ENCODE measurements at places on chromosomes 16 and 17. TPM values are rescaled to one million over a fixed set of nuclear protein-coding genes. Genes with fewer than 3 reads are reported as not detected.

DNA sequence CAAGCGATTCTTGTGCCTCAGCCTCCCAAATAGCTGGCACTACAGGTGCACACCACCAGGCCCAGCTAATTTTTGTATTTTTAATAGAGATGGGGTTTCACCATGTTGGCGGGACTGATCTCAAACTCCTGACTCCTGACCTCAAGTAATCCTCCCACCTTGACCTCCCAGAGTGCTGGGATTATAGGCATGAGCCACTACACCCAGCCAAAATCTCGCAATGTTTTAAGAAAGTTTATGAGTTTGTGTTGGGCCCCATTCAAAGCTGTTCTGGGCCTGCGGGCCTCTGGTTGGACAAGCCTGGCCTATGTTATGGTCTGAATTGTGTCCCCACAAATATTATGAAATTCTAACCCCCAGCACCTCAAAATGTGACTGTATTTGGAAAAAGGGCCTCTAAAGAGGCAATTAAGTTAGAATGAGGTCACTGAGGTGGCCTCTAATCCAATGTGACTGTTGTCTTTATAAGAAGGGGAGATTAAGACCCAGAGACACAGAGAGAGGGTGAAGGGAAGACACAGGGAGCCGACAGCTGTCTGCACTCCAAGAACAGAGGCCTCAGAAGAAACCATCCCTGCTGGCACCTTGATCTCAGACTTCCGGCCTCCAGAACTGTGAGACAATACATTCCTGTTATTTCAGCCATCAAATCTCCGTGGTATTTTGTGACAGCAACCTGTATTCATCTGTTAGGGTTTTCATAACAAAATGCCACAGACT lies 469.9 kb downstream of the HS3ST4 start:
- no peak for DNase-seq

DNA sequence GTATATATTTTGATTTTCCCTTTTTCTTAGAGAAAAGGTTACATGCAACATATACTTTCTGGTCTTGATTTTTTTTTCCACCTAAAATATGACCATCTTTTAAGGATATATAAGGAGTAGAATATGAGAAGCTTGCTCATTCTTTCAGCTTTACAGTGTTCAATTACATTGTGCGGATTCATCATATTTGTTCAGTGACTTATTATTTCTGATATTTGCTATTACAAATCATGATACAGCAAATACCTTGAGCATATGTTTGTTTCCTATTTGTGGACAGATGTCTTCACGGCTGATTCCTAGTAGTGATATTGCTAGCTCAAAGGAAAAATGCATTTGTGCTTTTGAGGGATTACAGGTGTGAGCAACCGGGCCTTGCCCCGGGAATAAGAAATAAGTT lies 18.1 kb downstream of the KATNIP start:
- DNase-seq, result no peak

- DNase-seq, result no peak
Observed at GRCh38 chr16:85768199-85768598, 17.3 kb upstream of the C16orf74 start.

- no peak for DNase-seq
Observed at GRCh38 chr17:57600074-57600473, 145.0 kb downstream of the CCDC182 start.

DNA sequence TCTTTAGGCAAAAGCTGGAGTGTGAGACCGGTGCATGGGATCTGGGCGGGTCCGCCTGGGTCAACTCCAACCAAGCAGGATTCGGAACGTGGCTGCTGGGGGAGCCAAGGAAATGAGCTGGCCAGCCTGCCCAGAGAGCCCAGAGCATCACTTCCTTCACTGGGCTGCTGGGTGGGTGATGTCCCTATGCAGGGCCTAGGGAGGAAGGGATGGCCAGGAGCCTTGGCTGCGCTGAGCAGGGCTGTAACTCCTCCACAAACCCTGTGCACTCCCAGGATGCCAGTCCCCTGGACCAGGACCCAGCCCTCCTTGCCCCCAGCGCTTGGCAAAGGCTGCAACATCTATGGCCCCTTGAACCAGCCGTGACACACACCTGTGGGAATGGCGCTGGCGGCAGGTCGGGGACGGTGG lies 138.4 kb downstream of the RAB11FIP4 start:
- DNase-seq, result no peak

- DNase-seq, result peak; percentile 30
Observed at GRCh38 chr16:47019568-47019967, 46.1 kb upstream of the DNAJA2 start.

DNA sequence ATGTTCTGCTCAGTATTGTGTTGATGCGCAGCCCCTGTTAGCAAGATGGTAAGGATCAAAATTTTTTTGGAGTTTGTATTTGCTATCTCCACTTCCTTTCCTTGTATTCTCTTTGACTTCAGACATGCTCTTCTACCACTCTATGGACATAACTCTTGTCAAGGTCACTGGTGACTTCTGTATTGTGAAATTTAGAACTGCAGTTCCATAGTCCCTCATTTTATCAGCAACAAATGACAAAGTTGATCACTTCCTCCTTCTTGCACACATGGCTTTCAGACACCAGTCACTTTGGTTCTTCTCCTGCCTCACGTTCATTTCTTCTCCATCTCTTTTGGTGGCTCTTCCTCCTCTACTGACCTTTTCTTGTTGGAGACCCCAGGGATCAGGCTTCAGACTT lies 21.1 kb downstream of the COX11 start:
- DNase-seq, result no peak

DNA sequence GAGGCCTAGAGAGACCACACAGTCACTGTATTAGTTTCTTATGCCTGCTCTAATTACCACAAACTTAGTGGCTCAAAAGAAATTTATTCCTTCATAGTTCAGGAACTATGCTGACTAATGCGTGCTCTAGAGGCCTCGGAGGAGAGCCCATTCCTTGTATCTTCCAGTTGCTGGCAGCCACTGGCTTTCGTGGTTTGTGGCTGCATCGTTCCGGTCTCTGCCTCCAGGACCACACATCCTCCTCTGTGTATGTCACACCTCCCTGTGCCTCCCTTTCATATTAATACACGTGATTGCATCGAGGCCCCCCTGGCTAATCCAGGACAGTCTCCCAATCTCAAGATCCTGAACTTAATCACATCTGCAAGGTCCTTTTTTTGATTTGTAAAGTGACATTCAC lies 16.9 kb upstream of the MYLK3 start:
- DNase-seq, result no peak

DNA sequence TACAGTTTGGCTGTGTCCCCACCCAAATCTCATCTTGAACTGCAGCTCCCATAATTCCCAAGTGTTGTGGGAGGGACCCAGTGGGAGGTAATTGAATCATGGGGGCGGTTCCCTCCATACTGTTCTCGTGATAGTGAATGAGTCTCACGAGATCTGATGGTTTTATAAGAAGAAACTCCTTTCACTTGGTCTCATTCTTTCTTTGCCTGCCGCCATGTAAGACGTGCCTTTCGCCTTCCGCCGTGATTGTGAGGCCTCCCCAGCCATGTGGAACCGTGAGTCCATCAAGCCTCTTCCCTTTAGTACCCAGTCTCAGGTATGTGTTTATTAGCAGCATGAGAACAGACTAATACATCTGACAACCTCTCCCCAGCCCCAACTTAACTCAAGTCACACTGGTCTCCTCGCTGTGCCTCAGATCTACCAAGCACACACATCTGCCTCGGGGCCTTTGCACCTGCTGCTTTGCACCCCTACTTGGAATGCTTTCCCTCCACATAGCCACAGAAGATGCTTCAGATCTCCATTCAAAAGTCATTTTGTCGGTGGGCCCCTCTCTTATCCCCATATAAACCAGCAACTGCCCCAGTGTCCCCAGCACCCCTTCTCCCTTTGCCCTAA lies 74.4 kb downstream of the RPH3AL start:
- no peak for DNase-seq

GRCh38 chr17:73340093-73340596 lies 28.3 kb upstream of the CDC42EP4 start:
- DNase-seq, result peak; percentile 15

GRCh38 chr16:64991001-64991400 lies 130.9 kb downstream of the CDH11 start:
- DNase-seq, result no peak

DNA sequence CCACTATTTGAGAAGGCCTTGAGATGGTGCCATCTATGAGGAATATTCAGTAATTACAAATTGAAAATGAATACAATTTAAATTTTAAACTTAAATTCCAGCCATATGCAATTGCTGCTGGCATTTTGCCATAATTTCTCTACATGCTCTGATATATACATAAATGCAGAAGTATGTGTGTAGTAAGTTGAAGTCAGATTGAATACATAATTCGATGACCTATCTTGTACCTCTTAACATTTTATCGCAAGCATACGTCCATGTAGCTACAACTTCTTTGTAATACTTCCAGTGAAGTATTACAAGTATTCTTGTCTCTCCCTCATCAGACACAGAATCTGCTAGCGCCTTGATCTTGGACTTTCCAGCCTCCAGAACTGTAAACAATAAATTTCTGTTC lies 26.0 kb downstream of the CDH11 start:
- DNase-seq, result no peak

DNA sequence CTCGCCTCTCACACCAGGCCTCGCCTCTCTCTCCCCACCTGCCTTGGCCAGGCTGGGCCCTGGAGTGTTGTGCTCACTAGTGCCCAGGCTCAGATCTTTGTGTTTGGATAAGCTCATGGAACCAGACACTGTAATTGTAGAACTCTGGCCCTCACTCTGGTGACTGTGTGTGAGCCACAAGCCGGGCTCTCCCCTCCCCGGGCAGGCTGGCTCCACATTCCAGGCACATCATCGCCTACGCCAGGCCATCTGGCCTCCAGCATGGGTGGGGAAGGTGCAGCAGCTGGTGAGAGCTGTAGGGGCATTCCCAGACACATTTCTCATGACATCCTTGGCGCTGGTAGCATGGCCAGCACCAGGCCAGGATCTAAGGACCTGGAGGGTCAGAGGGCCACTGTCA lies 202.3 kb downstream of the RAB11FIP4 start:
- DNase-seq, result no peak

DNA sequence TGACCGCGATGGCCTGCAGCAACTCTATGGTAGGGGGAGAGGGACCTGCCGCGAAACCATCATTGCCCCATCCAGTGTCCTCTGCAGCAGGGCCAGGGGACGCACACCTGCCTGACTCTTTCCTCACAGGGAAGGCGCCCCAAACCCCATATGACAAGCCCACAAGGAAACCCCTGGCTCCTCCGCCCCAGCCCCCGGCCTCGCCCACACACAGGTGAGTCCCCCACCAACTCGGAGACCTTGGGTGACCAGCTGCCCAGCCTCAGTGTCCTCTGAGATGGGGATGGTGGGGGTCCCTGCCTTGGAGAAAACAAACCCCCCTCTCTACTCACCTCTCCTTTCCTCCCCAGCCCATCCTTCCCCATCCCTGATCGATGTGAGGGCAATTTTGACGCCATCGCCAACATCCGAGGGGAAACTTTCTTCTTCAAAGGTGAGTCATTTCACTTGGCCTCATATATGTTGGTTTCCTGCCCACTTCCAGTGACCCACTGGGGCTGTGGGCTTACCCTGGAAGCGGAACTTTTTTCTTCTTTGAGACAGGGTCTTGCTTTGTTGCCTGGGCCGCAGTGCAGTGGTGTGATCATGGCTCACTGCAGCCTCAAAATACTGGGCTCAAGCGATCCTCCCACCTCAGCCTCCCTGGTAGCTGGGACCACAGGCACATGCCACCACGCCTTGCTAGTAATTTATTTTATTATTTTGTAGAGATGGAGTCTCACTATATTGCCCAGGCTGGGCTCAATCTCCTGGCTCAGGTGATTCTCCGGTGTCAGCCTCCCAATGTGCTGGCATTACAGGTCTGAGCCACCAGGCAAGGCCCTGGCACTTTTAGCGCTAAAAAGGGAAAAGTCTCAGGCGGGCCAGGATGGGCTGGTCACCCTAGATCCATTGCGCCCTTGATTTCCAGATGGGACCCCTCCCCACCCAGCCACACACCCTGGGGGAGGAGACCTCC lies 8.0 kb upstream of the IL32 start:
- DNase-seq, result no peak

DNA sequence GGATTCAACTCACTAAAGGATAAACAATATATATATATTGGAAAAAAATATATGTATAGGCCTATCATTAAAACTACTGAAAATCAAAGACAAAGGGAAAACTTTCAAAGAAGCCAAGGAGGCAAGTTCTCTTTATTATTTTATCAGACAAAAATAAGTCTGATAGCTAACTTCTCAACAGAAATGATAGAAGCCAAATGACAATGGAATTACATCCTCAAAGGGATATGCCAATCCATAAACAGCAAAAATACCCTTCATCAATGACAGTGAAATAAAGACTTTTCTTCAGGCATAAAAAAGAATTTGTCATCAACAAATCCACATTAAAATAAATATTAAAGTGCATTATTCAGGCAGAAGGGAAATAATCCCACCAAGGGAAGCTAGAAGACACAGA lies 393.4 kb downstream of the ZFHX3 start:
- no peak for DNase-seq

- no peak for DNase-seq
Observed at GRCh38 chr17:12231355-12231682, 210.6 kb downstream of the MAP2K4 start.

Gene FOXN1
- not detected for total RNA-seq

Gene MSLN
- not detected for total RNA-seq

Gene TEX14
- 0.05 TPM for total RNA-seq

Gene ABCA3
- 66.9 TPM for total RNA-seq

Gene ADCY9
- 19.4 TPM for total RNA-seq

Gene SSTR5
- 0.17 TPM for total RNA-seq

Gene RHBDL3
- 0.05 TPM for total RNA-seq

Gene MPO
- total RNA-seq, result not detected

Gene CNTNAP1
- total RNA-seq, result 41.2 TPM

Gene ZNF213
- 14.6 TPM for total RNA-seq

Gene ITGA2B
- 1.0 TPM for total RNA-seq

Gene PIRT
- not detected for total RNA-seq

Data from dermis blood vessel endothelial cell (primary cell).